ENCODE measurements at places on chromosomes 5 and 9. TPM values are rescaled to one million over a fixed set of nuclear protein-coding genes. Genes with fewer than 3 reads are reported as not detected.

DNA sequence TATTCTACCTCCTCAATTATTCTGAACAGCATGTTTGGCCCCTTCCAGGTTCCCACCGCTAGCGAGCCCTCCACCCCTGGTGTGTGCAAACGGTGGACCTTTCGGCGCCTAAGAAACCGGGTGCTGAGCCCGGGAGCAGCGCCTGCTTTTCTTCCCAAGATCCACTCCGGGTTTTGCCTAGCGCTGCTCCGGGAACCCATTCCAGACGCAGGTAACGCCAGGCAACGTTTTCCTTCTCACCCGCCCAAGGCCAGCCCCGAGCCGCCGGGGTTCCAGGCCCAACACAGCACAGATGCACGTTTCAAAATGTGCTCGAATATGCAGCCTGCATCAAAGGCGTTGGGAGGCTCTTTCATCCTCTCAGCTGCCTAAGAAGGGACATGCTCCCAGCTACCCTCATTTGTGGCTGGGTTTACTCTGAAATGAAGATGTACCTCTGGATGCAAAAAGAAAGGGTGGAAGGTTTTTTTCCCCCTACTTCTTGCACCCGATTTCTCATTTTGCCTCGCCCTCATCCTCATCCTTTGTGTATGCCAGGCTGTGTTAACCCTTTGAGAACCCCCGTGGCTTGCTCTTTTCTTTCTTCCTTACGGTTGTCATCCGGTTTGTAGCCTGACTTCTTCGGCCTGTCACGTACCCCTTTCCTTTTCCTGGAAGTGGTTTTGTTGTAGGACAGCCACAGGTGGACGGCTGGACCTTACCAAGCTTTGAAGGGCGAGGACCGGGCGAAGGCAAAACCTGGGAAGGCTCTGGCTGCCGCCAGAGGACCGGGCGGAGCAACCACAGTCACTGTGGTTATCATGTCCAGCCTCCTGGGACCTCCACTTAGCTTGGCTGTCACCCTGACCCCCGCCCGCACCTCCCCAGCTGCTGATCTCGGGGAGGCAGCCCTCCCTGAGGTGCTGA lies 226.9 kb downstream of the SMARCA2 start:
- DNase-seq, result peak; percentile 61

- DNase-seq, result no peak
Measured at GRCh38 chr9:118561051-118561450, 808.2 kb downstream of the BRINP1 start.

DNA sequence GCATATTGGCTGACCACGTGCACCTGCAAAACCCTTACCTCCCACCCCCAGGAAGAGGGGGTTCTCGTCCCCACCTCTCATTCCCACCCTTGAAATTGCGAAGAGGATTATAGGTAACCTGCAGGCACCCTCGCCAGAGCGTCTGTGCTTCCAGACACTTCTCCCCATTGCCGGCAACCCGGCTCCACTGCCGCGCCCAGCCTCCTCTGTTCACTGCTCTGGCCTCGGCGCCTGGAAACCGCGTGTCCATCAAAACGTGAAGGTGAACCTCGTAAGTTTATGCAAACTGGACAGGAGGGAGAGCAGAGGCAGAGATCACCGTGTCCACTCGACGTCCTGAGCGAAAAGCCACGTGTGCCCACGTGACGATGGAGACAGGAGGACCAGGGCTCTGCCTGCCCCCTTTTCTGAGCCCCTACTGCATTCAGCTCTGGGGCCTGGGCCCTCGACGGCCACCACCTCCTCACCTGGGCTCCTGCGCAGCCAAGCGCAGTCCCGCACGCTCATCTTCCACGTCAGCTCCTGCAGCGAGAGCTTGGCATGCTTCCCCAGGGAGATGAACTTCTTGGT lies 1.9 kb downstream of the TERT start:
- DNase-seq, result no peak

The TNPO1 gene
- 185 TPM for total RNA-seq

- DNase-seq, result no peak
Measured at GRCh38 chr5:35026280-35026840, 21.4 kb downstream of the AGXT2 start.

DNA sequence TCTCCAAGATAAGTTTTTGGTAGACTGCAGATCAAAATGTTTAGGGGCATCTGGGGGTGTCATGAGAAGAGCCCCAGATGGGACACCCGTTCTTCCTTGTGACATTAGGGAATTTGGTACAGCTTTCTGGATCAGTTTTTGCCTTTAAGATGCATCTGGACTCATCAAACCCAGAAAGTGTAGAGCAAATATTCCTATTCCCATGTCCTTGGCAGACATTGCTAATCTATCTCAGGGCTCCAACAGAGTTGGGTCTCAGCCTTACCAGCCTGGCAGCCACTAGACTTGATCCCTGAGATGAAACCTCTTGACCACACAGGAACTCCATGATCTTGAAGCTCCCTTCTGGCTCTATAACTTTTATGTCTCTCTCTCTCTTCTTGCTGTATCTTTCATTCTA lies 35.6 kb downstream of the ERGIC1 start:
- no peak for DNase-seq

DNA sequence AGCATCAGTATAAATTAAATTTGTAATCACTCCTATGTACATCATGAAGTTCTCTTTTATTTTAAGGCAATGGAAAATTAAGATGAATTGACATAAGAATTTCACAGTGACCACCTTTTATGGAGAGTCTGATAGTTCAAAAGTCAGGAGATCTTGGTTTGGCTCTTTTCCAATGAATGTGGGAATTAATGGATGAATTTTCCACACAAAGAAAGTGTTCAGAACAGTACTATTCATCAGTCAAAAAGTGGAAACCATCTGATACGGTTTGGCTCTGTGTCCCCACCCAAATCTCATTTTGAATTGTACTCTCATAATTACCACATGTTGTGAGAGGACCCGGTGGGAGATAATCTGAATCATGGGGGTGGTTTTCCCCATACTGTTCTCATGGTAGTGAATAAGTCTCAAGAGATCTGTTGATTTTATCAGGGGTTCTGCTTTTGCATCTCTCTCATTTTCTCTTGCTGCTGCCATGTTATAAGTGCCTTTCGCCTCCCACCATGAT lies 24.5 kb downstream of the CCDC125 start:
- DNase-seq, result no peak

DNA sequence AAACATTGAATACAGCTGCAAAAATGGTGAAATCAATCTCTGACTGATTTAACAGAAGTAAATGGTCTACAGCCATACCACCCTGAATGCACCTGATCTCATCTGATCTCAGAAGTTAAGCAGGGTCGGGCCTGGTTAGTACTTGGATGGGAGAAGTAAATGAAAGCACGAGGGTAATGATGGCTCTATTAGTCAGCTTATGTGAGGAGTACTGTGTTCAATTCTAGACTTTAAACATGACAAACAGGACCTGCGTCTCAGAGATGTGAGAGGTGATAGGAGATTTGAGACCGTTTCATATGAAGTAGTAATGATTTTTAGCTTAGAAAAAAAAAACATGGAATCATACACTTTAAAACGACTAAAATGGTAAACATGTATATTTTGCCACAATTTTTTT lies 77.1 kb upstream of the SUSD1 start:
- DNase-seq, result no peak

The CER1 gene
- total RNA-seq, result not detected

DNA sequence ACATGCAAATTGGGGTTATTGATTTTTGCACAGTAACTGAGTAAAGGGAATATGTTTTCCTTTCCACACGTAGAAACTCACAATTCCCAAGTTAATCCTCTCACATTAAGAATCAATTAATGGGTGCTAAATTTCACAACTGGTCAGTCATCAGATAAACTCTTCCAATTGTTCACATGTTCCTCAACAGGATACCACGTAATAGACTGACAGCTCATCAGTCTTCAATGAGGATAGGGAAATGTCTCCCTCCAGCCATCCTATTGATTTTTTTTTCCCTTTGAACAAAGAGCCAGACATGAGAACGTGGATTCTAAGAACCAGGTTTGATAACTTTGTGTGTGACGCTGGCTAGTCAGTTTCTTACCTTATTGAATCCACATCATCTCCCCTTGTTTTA lies 768 bp upstream of the CER1 start:
- no peak for DNase-seq

GRCh38 chr9:129327552-129328328 lies 149.7 kb upstream of the IER5L start:
- DNase-seq, result no peak

DNA sequence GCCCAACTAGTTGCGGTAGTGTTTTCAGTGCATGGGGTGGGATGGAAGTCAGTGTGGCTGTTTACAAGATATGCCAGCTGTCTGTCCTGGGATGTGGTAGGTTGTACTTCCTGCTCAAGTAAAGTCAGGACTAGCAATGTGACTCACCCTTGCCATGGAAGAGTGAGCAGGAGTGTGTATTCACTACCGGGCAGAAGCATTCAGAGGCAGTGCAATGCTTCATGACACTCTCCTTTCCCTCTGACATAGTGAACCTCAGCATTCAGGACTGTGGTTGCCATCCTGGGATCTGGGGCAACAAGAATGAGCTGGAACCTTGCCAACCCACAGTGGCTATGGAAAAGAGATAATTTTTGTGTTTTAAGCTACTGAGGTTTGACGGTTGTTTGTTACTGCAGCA lies 68.9 kb downstream of the BOD1 start:
- peak; percentile 61 for DNase-seq

The ADGRD2 gene
- total RNA-seq, result not detected

DNA sequence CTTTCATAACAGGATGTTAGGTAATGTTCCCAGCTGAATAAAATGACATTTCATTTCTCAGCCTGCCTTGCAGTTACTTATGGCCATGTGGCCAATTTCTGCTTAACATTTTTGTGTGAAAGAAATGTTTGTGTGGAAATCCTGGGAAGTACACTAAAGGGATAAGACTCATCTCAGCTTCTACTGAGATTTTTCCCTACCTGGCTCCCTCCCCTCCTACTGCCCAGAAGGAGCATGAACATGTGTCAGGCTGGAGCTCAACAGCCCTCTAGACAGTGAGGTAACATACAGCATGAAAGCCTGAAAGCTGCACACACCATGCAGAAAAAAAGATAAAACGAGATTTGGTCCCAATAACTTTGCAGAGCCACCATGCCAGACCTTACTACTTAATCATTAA lies 288.4 kb upstream of the COX7C start:
- no peak for DNase-seq

DNA sequence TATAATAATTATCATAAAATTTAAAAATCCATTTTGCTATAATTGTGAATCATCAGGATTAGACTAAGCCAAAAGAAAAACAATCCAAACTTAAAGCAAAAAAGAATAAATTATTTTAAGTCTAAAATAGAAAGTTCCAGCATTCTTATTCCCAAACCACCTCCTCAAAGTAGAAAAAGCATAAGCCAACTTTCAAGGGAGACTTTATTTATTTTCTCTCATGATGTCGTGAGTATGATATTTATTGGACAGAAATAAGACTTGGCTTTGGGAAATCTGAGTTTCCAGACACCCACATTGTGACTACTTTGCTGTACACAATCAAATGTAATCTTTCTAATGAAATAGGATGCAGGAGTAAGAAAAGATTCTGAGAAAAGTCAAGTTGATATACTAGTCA lies 372.1 kb downstream of the MTRR start:
- no peak for DNase-seq

GRCh38 chr5:74085186-74085585 lies 459.2 kb downstream of the ARHGEF28 start:
- no peak for DNase-seq

The NKD2 gene
- 0.57 TPM for total RNA-seq

The PCDHB4 gene
- total RNA-seq, result 0.09 TPM

GRCh38 chr5:109252731-109253130 lies 157.0 kb downstream of the PJA2 start:
- DNase-seq, result no peak

- DNase-seq, result peak; percentile 83
Measured at GRCh38 chr9:130128733-130129431, 43.3 kb upstream of the NCS1 start.

The FUT7 gene
- total RNA-seq, result not detected

DNA sequence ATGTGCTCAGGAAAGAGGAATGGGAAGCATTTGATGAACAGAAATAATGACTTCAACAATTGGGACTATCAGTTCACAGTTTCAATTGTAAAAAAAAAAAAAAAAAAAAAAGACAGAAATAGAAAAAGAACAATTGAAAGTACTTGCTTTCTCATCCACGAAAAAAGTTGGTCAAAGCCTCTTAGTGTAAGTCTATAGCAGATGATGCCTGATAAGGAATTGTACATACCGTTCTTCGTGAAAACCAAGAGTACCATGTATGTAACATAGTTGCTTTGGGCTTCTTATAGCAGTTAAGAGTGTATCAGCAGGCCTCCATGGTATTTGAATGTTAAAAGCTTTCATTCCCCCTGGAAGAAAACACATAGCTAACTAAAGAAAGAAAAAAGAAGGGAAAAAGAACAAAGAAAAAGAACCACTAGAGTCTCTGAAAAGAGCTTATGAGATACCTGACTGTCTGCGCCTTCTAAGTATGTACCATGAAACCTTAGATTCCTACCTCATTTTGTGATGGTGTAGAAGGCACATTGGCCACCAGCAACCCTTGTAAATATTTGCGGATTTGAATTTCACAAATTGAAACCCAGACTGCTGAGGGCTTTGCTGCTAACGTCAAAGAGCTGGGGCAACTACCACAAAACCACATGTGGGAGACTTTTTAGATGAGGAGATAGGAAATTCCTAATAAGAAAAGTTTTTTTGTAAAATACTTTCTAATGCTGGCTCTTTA lies 75.2 kb downstream of the TMC1 start:
- DNase-seq, result no peak

- DNase-seq, result peak; percentile 76
Measured at GRCh38 chr9:94668928-94669729, 29.8 kb upstream of the FBP1 start.

DNA sequence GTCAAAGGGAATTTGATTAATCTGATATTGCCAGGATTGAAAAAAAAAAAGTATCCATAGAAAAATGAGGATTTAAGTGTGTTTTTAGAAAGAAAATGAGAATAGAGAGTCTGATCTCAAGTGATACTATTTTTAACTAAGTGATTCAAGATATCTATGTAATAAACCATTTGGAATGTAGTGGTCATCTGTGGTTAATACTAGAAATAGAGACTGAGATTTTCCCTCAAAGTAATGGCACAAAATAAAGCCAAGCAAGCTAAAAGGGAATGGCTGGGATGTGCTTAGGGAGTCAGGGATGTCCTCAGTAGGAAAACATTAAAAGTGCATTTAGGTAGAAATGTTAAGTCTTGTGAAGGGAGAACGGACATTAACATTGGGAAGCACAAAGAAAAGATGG lies 90.6 kb downstream of the FBXO4 start:
- DNase-seq, result no peak

Measured in PC-9 (cell line).